Natural killer cell treated with Interleukin-12 subunit alpha and Interleukin-12 subunit beta and Interleukin-15 and Interleukin-18, amount 100 ng/mL, for 72 hours (primary cell): ENCODE measurements at places on chromosomes 12 and 14. TPM values are rescaled to one million over a fixed set of nuclear protein-coding genes. Genes with fewer than 3 reads are reported as not detected.

GRCh38 chr12:97301576-97301975, 161.0 kb upstream of the RMST start:
- H3K4me1 ChIP-seq = no peaks in the 10 kb centered on the region
- H3K27me3 ChIP-seq = peaks cover 18% of the 10 kb centered on the region
- no peaks in the 10 kb centered on the region for H3K36me3 ChIP-seq
- no peak for DNase-seq

DNA sequence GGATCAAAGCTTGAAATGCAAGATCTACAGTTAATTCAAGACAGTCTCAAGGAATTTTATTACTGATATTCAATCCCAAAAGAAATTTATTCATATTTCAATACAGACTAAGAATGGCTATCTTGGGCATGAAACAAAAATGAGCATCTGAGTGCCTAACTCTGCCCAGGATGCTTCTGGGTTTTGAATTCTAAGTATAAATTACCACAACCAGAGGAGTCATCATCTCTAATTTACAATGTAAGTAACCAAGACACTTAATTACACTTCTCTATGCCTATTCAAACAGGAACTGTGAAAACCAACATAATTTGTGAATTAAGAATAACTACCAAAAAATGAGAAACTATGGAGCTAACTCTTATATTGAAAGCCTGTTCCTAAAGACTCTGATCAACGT, 14.1 kb downstream of the OSBPL8 start:
- peak overlapping the region; percentile 34 for H3K4me3 ChIP-seq
- H3K27me3 ChIP-seq = no peaks in the 10 kb centered on the region
- H3K36me3 ChIP-seq = no peaks in the 10 kb centered on the region
- H3K27ac ChIP-seq = peak overlapping the region; percentile 23
- DNase-seq = no peak
- peaks cover 62% of the 10 kb centered on the region for H3K4me1 ChIP-seq

GRCh38 chr12:90572778-90573177, 382.2 kb downstream of the CCER1 start:
- no peaks in the 10 kb centered on the region for H3K4me1 ChIP-seq
- no peaks in the 10 kb centered on the region for H3K36me3 ChIP-seq
- no peak overlapping the region for H3K4me3 ChIP-seq
- H3K27ac ChIP-seq = no peak overlapping the region

GRCh38 chr12:114945351-114945750, 261.4 kb upstream of the TBX3 start:
- no peaks in the 10 kb centered on the region for H3K36me3 ChIP-seq
- no peaks in the 10 kb centered on the region for H3K27me3 ChIP-seq
- no peak overlapping the region for H3K27ac ChIP-seq
- H3K4me1 ChIP-seq = no peaks in the 10 kb centered on the region

DNA sequence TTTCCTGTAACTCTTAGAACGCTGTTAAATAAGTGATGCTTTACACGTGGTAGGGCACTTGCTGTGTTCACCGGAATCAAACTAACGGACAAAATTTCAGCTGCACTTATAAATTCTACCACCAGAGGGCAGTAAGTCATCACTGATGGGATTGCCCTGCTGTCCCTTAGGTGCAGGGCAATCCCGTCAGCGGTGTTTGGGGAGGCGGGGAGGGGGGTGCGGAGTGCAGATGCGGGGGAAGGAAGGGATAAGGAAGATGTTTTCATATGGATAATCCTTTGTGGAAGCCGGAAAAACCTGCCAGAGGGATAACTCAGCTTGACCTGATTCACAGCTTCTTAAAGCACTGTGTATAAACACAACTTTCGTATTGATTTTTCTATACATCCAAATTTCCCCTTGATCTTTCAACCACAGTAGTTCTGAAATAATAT, 21.7 kb upstream of the SLC10A1 start:
- no peak overlapping the region for H3K27ac ChIP-seq
- H3K4me3 ChIP-seq = no peak overlapping the region
- H3K27me3 ChIP-seq = no peaks in the 10 kb centered on the region
- H3K4me1 ChIP-seq = peaks cover 3% of the 10 kb centered on the region

DNA sequence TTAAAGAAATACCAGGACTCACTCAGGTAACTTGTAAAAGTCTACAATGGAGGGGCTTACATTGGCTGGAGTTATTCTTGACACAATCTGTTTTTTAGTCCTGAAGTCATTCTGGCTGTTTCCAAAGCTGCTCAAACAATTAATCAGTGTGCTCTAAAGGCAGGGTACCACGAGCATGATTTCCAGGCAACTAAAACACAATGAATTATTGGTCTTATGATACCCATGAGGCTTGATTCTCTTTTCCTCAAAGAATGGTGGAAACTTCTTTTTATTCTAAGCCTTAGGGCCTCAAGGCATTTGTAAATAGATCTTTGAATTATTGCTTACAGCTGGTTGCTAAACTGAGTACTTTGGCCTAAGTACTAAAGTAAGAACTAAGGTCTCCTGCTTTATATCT, 199.8 kb upstream of the PDZRN4 start:
- H3K4me3 ChIP-seq = no peak overlapping the region
- DNase-seq = no peak
- peaks cover 6% of the 10 kb centered on the region for H3K36me3 ChIP-seq
- no peaks in the 10 kb centered on the region for H3K27me3 ChIP-seq
- H3K27ac ChIP-seq = no peak overlapping the region

- no peaks in the 10 kb centered on the region for H3K4me1 ChIP-seq
- no peak overlapping the region for H3K4me3 ChIP-seq
- H3K36me3 ChIP-seq = peaks cover 5% of the 10 kb centered on the region
- DNase-seq = no peak
- H3K27me3 ChIP-seq = no peaks in the 10 kb centered on the region
Measured at GRCh38 chr12:87382436-87382835, 646.8 kb downstream of the C12orf50 start.

DNA sequence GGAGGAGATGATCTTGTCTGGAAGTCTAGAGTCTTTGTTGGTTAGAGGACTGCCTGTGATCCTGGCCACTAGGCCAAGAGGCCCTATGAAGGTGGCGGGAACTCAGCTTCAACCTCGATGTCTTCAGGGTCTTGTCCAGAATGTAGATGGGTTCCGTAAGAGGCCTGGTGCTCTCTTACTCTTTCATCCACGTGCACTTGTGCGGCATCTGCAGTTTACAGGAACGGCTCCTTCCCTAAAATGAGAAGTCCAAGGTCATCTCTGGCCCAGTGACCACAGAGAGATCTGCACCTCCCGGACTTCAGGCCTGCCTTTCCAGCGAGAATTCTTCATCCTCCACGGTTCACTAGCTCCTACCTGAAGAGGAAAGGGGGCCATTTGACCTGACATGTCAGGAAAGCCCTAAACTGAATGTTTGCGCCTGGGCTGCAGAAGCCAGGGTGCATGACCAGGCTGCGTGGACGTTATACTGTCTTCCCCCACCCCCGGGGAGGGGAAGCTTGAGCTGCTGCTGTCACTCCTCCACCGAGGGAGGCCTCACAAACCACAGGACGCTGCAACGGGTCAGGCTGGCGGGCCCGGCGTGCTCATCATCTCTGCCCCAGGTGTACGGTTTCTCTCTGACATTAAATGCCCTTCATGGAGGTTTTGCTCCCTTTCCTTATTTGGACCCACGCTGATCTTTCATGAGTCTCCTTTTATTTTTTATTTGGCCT, 17.7 kb downstream of the WNT5B start:
- no peaks in the 10 kb centered on the region for H3K36me3 ChIP-seq
- no peaks in the 10 kb centered on the region for H3K4me1 ChIP-seq
- H3K4me3 ChIP-seq = no peak overlapping the region
- no peak overlapping the region for H3K27ac ChIP-seq
- H3K27me3 ChIP-seq = peaks cover 20% of the 10 kb centered on the region

DNA sequence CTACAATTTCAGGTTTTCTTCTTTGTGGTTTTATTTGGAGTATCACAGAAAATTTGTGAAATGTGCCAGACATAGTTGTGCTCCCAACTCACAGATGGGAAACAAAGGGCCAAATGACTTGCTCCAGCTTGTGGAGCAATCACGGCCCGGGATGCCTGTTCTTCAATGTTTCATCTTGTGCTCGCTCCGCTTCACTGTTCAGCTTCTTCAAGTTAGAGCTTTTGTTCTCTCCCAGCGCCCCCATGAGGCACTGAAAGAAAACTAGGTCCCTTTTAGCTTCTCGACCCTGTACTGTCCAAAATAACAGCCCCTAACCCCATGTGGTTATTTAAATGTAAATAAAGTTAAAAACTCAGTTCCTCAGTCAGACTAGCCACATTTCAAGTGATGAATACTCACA, 187.9 kb upstream of the STXBP6 start:
- no peaks in the 10 kb centered on the region for H3K36me3 ChIP-seq
- no peak for DNase-seq
- H3K27me3 ChIP-seq = peaks cover 22% of the 10 kb centered on the region

Gene FGD4
- total RNA-seq = 0.31 TPM

Gene KCNH3
- 0.50 TPM for total RNA-seq

Gene NGB
- total RNA-seq = not detected

Gene RAD9B
- total RNA-seq = 0.62 TPM

Gene SLC24A4
- total RNA-seq = 0.17 TPM

Gene TUNAR
- not detected for total RNA-seq

Gene LYZ
- 0.36 TPM for total RNA-seq

Gene KRT83
- not detected for total RNA-seq
